Stimulated activated CD8-positive, alpha-beta memory T cell treated with anti-CD3 and anti-CD28 coated beads, Interleukin-7, amount 100 ng/mL, for 1 hour (primary cell): ENCODE measurements at places on chromosomes 7 and 10.
A peak's percentile ranks its signal among the peaks of the same experiment; 100 is the strongest.

GRCh38 chr10:52751337-52751736, 21.2 kb downstream of the MBL2 start:
- DNase-seq, result no peak

- DNase-seq, result no peak
Observed at GRCh38 chr7:35988105-35988504, 164.9 kb upstream of the EEPD1 start.

- no peak for DNase-seq
Observed at GRCh38 chr10:122554131-122555036, 6.2 kb upstream of the DMBT1 start.

GRCh38 chr10:77874872-77875271, 51.7 kb downstream of the DLG5 start:
- no peak for DNase-seq

DNA sequence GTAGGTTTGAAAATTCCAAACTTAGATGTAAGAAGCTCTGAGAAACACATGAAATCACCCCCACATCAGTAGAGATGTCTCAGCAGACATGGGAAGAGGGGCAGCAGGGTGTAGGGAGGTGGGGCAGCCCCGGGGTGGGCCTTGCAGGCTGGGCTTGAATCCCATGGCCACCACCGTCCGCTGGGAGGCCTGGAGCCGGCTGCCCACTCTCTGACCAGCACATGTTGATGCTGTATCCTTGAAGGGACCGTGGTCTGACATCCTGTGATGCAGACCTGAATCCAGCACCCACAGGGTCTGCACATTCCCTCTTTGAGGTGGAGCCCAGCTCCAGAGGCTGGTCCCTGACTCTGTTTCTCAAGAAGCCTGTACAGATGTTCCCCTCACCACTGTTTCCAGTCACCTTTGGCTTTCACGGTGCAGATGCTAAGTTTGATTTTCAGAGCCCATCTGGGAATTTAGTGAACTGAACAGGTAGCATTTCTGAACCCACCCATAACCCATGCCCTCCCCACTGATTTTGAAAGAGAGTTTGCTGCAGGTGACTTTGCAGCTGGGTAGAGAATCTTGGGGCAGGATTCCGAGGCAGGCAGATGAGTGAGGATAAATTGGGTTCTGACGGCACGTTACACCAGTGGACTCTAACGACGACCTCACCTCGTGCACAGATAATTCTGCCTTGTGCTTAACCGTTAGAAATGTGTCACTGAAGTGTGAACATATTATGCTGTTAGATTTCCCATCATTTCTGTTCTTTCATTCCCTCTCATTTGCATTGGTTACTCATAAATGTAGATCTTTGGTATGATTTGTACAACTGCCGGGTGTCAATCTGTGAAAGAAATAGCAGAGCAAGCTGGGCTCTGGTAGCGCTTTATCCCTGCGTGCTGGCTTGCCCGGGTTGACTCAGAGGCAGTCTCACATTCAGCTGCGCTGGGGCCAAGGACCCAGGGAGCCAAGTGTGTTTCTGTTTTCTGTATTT, 45.7 kb downstream of the IKZF1 start:
- peak; percentile 44 for DNase-seq

DNA sequence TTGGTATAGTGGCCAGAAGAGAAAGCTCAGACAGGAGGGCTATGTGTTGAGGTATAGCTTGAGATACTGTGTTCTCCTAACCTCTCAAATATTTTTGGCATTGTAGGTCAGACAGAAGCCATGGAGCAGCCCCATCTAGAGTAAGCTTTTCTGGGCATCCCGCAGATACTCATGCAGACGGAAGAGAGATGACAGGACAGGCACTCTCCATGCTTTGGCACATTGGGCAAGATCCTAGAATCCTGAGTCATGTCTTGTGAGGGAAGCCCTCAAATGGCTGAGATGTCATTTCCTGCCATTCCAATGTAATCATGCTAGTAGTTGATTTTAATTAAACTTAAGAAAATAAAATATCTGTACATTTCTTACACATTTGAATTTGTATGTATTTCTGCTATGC, 16.8 kb upstream of the KIF20B start:
- no peak for DNase-seq

- DNase-seq, result no peak
Observed at GRCh38 chr7:155710530-155710929, 66.1 kb downstream of the RBM33 start.

DNA sequence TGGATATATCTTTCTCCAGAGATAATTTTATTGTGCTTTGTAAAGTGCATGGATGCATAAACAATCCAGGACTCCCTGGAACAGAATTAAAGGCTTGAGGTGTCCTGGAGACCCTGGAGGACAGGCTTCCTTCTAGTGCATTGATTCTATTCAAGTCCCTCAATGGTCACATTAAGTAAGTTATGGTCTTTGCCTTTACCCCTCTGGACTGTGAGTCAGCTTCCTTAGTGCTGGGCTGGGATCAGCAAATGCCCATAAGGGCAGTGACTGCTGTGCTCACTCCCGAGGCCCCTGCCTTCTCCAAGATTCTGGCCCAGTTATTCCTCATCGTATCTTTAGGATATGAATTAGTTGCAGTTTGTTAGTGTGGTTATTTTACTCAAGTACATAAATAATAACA, 178.7 kb upstream of the PRSS58 start:
- DNase-seq, result no peak

DNA sequence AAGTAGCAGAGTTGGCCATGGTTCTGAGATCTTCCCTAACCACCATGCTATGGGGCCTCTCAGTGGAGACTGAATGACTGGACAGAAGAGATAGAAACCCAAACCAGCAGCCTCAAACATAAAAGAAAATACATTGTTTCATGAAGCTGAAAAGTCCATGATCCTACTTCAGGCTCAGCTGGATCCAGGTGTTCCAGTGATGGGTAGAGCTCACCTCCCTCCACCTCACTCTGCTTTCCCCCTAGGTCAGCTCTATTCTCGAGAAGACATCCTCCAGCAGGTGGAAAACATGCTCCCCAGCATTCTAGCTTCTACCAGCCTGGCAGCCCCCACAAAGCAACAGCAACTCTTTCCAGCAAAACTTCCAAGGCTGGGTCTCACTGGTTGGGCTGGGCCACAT, 132.1 kb downstream of the OAT start:
- no peak for DNase-seq

GRCh38 chr10:92822060-92822634, 26.2 kb upstream of the EXOC6 start:
- DNase-seq, result no peak

DNA sequence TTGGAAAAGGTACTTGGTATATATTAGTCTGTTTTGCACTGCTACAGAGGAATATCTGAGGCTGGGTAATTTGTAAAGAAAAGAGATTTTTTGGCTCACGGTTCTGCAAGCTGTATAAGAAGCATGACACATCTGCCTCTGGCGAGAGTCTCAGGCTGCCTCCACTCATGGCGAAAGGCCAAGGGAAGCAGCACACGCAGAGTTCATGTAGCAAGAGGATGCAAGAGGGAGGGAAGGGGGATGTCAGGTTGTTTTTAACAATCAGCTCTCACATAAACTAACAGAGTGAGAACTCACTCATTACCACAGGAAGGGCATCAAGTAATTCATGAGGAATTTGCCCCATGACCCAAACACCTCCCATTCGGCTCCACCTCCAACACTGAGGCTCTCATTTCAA, 484.8 kb upstream of the DPP6 start:
- DNase-seq, result no peak

DNA sequence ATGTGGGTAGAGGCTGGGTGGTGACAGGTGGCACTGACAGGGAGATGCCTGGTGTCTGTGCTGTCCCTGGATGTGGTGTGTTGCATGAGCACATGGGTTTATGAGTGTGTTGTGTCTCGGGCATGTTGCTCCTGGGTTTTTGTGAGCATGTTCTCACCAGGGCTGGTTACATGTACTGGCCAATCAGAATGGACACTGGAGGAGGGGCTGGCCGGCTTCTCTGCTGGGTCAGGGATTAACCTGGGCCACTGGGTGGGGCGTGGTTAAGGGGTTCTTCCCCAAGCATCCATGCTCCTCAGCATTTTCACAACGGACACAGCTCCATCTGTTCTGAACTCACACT, 20.8 kb upstream of the VOPP1 start:
- DNase-seq, result no peak

GRCh38 chr10:43268491-43268890, 1.6 kb upstream of the RASGEF1A start:
- DNase-seq, result no peak

DNA sequence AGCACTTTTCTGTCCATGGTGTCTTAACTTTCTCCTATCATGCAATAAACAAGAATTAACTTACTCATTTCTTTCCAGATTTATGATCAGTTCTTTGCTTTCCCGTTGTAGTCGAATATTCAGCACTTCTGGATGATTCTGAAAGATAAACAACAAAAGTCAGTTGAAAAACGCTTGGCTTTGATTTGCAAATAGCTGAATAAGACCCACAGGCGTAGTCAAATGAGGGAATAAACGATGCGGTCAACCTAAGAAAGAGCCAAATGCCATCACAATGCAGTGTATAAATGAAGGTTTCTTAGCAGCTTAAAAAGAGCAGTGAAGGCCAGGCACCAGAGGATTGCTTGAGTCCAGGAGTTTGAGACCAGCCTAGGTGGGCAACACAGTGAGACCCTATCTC, 109.4 kb downstream of the ADAM12 start:
- no peak for DNase-seq

- no peak for DNase-seq
Observed at GRCh38 chr10:845526-845925, 86.0 kb downstream of the LARP4B start.
